ENCODE measurements at places on chromosomes 11 and 22.

DNA sequence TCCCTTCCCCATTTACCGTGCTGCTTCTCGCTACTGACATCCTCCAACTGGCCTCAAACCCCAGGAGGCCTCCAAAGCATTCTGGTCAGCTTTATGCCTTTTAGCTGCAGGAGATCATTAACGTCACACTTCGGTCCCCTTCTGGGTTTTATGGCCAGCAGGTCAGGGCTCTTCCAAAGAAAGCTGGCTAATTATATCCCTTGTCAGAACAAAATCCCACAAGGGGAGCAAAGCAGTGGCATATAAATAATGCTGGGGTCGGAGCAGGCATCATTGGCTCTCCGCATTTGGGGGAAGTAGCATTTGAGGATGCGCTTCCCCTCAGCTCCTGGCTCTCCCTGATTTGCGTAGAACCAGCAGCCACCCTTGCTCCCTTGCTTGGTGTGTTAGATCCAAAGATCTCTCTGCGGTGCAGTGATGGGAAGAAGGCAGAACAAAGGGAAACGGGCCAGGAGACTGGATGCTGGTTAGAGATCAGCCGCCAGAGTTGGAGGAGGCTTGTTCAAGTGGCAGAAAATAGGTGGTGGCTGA, 117.4 kb downstream of the DBX1 start:
- no peak for DNase-seq

DNA sequence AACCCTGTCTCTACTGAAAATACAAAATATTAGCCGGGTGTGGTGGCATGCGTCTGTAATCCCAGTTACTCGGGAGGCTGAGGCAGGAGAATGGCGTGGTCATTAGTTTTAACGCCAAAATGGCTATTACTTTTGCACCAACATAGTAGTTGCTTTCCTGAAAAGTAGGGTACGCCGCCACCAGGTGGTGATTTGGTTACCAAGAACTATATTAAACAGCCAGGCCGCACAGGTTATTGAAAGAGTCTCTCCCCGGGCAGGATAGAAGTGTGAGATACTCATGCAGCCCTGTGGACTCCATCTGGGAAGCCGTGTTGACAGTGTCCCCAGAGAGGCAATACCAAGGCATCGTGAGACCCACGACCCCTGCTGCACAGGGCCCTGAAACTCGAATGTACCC, 24.6 kb upstream of the LRRC32 start:
- DNase-seq: no peak

GRCh38 chr11:7591107-7591894, 77.5 kb downstream of the PPFIBP2 start:
- DNase-seq: no peak

DNA sequence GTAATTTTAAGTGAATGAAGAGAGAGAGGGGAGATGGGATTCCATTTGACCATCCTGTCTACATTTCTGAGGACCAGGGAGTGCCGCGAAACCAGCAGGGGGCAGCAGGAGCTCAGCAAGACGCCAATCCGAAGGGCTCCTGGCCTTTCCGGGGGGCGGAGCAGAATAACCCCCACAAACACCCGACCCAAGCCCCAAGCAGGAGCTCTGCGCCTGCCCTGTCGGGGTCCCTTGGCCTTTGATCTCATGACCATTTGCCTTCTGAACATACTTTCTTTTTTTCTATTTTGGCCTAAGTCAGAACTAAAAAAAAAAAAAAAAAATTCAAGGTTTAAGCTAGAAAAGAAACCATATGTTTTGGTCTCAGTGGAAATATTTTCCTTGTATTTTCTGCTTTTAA, 21.9 kb upstream of the SCN2B start:
- DNase-seq: peak; percentile 60

- no peak for DNase-seq
Measured at GRCh38 chr22:46245511-46245910, 4.6 kb downstream of the CDPF1 start.

GRCh38 chr11:86427441-86427840, 52.8 kb downstream of the CCDC81 start:
- no peak for DNase-seq

DNA sequence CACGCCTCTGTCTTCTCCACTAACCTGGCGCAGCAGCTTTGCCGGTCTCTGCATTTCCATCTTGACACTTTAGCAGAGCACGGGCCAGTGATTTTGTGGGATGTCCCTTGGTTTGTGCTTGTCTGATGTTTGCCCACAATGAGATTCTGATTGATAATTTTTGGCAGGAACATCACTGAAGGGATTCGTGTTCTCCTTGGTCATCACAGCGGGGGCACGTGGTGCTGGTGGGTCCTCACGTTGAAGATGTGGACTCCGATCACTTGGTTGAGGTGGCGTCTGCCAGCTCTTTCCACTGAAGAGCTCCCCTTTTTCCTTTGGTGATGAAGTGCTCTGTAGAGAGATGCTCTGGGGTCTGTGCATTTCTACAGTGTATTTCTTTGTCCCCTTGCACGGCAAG, 37.2 kb downstream of the TBC1D22A start:
- DNase-seq: no peak

- DNase-seq: no peak
Measured at GRCh38 chr11:10728154-10728553, 22.9 kb upstream of the CTR9 start.

DNA sequence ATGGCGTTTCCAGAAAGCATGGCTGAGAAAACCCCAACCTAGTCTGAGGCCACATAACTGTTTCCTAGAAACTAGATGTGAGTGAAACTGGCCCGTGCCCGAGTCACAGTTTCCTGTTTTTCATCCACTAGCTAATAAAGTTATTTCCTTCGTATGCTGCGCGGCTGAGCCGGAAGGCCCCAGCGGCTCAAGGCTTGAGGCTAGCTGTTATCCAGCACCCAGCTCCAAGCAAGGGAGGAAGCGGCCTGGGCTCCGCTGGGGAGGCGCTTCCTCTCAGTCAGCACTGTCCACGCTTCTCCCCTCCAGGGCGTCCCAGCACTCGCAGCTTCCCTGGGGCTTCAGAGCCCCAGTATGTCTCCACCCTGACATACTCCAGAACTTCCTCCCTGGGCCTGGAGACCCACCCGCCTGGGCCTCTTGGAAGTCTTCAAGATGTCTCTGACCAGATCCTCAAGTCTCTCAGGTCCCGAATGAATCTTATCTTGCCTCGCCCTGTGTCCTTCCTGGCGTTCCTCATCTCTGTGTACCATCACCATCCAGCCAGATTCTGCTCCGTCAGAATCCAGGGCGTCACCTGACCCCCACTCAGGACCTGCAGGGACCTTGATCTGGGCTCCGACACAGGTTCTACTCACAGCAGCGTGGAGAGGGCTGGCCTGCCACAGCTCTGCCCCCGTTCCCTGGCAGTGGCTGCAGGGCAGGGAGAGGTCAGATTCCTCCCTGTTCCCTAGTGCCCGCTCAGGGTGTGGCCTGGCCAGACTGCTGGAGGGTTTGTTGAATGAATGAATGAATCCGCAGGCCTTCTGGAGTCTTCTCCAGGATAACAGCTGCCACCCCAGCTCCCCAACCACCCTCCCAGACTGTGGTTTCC, 81.9 kb downstream of the LRRC32 start:
- peak; percentile 47 for DNase-seq

GRCh38 chr22:49123621-49124192, 704.0 kb downstream of the BRD1 start:
- DNase-seq: no peak

GRCh38 chr22:49712195-49712791, 115.4 kb downstream of the BRD1 start:
- DNase-seq: peak; percentile 23

DNA sequence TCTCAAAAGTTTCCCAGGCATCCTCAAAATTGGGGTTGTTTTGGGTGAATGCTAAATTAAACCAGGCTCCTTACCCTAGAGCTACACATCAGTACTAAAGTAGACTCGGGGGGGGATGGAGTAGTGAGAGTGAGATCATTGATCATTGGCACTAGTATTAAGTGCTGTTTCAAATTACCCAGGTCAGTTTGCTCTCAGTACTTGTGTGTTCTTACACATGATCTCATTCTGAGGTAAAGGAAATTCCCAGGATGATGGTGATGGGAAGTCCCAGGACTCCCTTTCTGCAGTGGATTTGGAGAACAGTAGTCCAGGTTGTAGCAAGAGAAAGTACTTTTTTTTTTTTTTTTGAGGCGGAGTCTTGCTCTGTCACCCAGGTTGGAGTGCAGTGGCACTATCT, 12.5 kb downstream of the RBM4 start:
- no peak for DNase-seq

DNA sequence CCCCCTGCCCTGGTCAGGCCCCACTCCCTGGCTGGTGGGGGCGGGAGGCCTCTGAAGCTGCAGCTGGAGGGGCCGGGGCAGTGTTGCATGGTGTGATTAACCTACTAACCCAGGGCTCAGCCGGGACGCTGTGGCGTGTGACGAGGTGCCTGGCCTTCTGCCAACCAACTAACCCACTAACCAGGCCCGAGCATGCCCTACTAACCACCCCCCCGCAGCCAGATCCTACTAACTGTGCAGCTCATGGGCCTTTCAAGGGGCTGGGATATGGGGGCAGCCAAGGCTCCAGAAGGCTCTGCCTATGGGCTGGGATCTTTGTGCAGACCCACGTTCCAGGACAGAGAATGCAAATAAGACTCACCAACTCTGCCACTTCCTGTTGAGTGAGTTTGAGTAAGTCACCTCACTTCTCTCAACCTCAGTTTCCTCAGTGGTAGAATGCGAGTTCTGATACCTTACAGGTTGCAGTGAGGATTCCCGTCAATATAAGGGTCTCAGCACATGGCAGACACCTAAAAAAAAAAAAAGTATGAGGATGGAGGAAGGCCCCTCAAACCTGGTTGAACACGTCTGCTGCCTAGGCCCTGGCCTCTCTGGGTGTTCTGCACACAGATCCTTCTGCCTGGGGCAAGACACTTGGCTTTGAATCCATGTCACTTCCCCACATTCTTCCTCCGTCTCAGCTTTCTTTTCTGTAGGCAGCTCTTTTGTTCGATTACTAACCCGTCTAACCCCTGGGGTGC, 14.1 kb downstream of the MIAT start:
- no peak for DNase-seq

GRCh38 chr11:76854709-76855108, 6.0 kb upstream of the ACER3 start:
- no peak for DNase-seq

DNA sequence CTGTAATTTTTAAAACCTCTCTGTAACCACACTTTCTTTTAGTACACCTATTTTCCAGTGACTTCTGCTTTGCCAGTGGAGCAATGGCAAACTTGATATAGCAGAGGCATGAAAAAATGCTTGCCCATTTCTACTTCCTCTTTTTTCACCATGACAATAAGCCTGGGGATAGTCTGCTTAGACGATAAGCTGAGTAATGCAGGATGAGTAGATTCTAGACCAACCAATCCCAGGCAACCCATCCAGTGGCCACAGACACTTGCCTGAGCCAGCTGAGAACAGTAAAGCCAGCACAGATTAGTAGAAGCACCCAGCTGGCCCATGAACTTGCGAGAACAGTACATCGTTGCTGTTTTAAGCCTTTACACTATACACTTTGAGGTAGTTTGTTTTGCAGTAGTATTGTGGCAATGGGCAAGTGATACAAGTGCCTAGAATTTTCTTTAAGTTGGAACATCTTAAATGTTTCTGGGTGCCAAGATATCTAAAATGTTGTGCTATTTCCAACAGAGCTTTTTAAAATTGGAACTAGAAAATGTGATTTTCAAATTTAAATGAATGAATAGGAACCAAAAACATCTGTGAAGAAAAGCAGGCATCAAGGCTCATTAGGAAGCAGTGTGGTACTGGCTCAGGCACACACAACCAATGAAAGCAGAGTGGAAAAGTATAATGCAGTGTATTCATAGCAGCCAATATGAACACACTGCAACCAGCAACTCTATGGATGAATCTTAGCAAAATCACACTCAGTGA, 37.7 kb downstream of the DDI1 start:
- peak; percentile 12 for DNase-seq

DNA sequence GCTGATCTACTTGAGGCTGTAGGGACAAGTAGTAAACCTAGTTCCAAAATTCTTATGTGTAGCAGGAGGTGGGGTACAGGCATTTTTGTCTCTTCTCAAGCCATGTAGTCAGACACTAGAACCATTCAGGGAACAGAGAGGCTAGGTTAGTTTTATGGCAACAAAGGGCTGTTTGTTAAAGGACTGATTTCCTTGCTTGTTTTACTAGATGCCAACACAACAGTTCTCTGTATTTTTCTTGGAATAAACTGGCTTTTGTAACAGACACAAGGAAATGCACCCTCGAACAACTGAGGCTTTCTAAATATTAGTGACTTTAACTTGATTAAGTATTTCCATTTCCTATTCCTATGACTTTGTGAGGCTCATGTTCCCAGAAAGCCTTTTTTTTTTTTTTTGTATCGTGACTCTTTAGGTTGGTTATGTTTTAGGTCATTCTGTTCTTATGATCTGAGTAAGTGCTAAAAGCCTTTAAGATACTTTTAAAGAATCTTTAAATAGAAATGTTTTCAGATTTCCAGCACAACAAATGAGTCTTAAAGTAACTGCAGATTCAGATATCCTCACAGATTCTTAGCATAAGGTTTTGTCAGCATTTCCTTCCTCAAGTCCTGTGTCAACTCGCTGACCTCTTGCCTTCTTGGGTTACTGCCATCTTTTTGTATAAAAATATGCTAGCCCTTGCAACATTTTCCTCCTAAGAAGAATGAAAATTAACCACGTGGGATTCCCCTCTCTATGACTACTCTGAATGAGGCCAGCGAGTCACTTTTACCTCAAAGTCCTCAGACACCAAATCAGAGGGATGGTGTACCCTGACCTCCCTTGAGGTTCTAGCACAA, 92.5 kb downstream of the CCDC83 start:
- peak; percentile 70 for DNase-seq

GRCh38 chr22:24247564-24248344, 2.9 kb upstream of the GGT5 start:
- peak; percentile 39 for DNase-seq

- no peak for DNase-seq
Measured at GRCh38 chr11:17839450-17839849, 104.9 kb downstream of the KCNC1 start.

GRCh38 chr11:10658621-10659338, 34.8 kb downstream of the IRAG1 start:
- no peak for DNase-seq

- DNase-seq: no peak
Measured at GRCh38 chr11:18723991-18724390, 2.0 kb downstream of the IGSF22 start.

GRCh38 chr11:130692220-130692619, 224.1 kb downstream of the SNX19 start:
- DNase-seq: no peak

GRCh38 chr11:115912484-115912945, 408.3 kb upstream of the CADM1 start:
- peak; percentile 55 for DNase-seq

- DNase-seq: no peak
Measured at GRCh38 chr11:129951201-129951865, 51.3 kb downstream of the PRDM10 start.

- DNase-seq: no peak
Measured at GRCh38 chr22:22010358-22010757, 27.8 kb upstream of the TOP3B start.

DNA sequence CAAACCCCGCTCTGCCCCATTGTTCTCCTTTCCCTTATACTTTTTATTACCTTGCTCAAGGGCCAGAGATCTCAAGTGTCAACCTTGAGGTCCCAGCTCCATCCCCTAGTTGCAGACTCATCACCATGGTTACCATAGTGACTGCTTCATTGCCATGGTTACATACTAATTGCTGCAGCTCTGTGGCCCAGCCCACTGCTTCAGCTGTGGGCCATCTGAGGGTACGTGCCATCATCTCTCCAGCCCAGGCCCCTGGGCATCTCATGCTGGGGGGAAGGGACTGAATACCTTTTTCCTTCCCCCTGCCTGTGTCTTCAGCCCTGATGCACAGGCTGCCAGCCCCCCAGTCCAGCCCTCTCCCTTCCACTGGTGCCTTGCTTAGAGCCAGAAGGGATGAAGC, 22.2 kb downstream of the TREH start:
- DNase-seq: no peak

- DNase-seq: no peak
Measured at GRCh38 chr11:69644071-69644961, 3.4 kb downstream of the CCND1 start.

Data from MM.1S (cell line).